Uterus (tissue), 4 donors: ENCODE measurements at places on chromosomes 7 and 10. TPM values are rescaled to one million over a fixed set of nuclear protein-coding genes. Genes with fewer than 3 reads are reported as not detected.
A peak's percentile ranks its signal among the peaks of the same experiment; 100 is the strongest.

Gene OR2A1
- total RNA-seq: not detected

DNA sequence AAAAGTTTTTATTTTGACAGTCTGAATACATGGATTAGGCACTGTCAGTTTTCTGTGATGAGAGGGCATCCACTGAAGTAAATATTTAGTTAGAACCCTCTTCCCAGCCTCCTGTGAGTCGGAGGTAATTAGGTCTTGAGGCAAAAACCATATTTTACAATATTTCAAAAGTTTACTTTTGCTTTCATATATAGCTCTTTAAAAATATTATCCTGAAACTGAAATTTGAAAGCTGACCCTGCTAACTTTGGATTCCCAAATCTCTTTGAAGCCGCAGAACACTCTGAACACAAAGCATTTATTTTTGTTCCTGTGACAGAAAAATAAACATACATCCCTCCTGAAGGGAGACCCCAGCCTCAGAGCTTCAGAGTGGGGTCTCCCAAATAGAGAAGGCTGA, 317.4 kb downstream of the KIF20B start:
- DNase-seq: no peak

Gene SLC26A4
- not detected for total RNA-seq

DNA sequence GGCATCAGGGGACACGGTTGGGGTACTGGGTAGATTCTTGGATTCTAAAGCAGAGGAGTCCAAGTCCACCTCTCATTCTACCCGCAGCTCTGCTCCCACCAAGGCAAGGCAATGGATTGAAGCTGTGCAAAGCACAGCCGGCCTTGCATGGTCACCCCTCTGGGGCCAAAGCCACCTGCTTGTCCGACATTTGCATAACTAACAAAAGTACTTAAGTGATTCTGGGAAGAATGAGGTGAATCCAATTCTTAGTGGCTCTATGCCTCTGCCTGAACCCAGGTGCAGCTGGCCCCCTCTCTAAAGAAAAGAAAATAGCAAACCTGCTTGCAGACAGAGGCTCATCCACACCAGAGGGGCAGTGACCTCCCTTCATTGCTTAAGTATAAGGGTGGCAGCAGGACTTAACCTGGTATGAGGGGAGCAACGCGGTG, 10.7 kb upstream of the COBL start:
- DNase-seq: no peak

DNA sequence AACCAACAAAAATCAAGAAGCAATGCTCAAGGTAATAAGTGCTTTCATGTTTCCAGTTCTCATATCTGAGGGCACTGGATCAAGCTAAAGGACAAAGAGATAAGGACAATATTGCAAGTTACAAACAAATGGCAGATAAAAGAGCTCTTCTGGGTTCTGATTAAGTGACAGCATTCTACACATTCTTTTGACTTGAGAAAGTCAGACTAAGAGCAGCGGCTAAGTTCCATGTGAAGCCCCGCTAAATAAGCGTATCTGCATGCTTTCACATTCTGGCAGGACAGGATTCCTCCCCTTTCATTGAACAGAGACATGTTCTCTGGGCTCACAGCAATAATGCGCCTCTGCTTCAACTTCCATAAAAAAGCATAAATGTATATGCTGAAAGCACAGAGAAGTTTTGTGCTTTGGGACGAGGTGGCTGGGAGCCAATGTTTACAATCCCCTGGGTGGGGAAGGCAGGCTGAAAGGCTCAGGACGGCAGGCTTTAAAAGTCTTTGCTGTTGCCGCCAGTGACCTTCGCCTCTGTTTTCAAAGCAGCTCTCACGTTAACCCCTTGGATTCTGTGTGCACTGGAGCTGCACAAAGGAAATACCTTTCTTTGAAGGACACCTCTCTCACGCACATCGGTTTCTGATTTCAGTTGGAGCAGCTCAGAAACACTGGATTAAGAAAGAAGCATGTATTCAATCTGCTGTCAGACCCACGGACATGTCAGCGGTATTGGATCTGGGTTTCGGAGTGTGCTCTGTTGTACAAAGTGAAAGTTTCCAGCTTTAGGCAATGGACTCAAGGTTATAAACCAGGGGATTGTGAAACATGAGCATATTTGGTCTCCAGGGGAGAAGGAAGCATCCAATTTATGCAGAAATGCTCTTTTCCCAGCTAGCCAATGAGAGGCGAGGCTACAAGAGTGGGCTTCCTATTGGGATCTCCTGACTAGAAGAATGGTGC, 105.4 kb upstream of the FAM133B start:
- DNase-seq: peak; percentile 38

- DNase-seq: no peak
These were observed 20.7 kb upstream of the CAV2 start for GRCh38 chr7:116478834-116479233.

DNA sequence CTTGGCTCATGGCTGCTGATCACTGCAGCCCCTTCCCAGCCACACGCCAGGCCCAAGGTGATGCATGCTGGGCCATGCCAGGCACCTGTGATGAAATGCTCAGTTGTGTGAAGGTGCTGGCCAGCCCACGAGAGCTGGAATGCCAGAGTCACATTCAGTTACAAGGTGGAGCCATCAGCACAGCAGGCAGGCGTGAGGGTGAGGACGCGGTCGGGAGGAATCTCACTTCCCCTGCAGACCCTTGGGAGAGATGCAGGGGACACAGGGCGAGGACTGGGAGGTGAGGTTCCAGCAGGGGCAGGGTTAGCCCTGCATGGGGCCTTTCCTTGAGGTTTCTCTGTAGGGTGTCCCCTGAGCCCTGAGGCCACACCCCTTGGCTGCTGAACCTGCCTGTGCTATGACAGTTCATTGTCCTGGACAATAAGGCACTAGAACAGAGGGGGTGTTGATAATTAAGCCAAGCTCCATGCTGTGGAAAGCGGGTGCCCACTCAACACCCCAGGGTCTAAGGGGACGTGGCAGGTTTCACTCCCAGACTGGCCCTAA, 82.4 kb downstream of the ADARB2 start:
- no peak for DNase-seq

Gene FBXL13
- 3.1 TPM for total RNA-seq

DNA sequence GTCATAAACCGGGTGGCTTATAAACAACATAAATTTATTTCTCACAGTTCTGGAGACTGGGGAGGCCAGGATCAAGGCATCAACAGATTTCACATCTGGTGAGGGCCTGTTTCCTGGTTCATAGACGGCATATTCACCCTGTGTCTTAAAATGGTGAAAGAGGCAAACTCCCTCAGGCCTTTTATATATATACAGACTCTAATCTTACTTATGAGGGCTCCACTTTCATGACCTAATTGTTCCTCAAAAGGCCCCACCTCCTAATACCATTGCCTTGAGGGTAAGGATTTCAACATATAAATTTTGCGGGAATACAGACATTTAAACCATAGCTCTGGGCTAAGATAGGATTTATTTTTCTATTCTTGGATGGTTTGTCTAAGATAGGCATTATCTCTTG, 187.2 kb downstream of the PPP1R3A start:
- DNase-seq: no peak

Gene FAM204A
- total RNA-seq: 99.0 TPM

GRCh38 chr7:154497751-154498150, 445.6 kb downstream of the DPP6 start:
- DNase-seq: no peak
